ENCODE measurements at places on chromosomes 3 and 15. TPM values are rescaled to one million over a fixed set of nuclear protein-coding genes. Genes with fewer than 3 reads are reported as not detected.

GRCh38 chr3:109440353-109440752 lies 103.0 kb upstream of the DPPA4 start:
- DNase-seq: no peak

DNA sequence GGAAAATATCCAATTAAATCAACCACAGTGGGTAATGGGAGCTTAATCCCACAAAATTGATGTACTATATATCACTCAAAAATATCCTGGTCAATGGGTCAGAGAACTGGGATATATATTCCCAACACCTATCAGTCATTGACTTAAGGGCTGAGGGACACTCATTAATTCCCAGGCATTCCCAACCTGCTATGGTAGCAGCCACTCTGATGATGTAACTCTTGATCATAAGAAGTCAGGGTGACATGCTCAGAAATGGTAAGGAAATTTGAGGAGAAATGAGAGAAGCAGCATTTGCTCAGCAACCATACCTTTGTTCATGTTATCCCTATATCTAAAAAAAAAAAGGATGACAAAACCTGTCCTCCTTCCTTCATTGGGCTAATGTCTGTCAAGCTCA lies 3.1 kb upstream of the PLOD2 start:
- DNase-seq: no peak

The GOLGA8T gene
- polyA plus RNA-seq: not detected

The PARP15 gene
- 0.93 TPM for polyA plus RNA-seq

GRCh38 chr3:108342837-108343486 lies 46.6 kb downstream of the HHLA2 start:
- no peak for DNase-seq

The IMPG2 gene
- 0.70 TPM for polyA plus RNA-seq

The MRAS gene
- 19.3 TPM for polyA plus RNA-seq

The EXD1 gene
- not detected for polyA plus RNA-seq

The CHDH gene
- 4.0 TPM for polyA plus RNA-seq

The GOLGA6L7 gene
- 1.4 TPM for polyA plus RNA-seq

GRCh38 chr15:98676586-98677270 lies 28.4 kb downstream of the IGF1R start:
- no peak for DNase-seq

DNA sequence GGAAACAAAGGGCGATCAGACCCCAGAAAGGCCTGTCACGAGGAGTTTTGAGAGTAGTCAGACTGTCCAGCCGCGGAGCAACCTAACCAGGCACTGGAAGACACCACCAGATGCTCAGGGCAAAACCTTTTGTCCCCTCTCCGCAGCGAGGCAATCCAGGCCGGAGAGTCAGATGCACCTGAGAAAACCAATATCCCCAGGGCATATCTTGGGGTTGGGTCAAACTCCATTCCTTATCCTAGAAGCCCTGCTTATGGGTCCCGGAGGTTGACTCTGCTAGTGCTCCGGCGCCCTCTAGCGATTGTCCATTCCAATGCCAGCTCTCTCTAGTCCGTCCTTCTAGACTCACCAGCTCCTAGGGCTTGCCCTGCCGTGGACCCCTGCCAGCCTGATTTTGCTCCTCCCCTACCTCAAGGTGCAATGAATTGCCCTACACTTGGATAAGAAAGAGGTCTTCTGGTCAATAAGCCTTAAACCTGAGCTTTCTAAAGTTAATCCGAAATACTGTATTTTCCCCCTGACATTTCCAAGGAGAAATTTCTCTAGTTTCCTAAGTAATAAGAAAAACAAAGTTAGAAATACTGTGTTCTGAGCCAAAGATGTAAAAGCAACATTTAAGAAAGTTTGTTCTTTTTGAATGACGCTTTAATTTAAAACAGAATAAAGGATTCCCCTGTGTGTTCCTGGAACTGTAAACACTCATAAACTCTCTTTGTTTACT lies 5.5 kb downstream of the CPNE4 start:
- peak; percentile 89 for DNase-seq

DNA sequence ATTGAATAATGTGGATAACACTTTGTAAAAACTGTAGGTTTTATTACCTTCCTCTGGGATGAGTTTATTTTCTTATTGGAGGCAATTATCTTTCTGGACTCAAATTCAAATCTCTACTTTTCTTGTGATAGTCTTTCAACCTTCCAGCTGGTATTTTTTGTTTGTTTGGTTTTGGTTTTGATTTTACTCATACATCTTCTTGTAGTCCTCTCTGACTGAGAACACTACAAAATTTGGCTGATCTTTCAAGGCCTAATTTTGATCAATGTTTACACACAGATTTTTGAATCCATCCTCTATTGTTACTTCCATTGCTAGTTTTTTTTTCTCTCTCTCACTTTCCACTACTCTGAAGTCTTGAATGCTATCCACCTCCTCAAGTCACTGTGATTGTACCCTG lies 303.8 kb upstream of the NECTIN3 start:
- no peak for DNase-seq

GRCh38 chr3:127887321-127887720 lies 27.7 kb upstream of the KBTBD12 start:
- no peak for DNase-seq

The CLDN16 gene
- 0.04 TPM for polyA plus RNA-seq

DNA sequence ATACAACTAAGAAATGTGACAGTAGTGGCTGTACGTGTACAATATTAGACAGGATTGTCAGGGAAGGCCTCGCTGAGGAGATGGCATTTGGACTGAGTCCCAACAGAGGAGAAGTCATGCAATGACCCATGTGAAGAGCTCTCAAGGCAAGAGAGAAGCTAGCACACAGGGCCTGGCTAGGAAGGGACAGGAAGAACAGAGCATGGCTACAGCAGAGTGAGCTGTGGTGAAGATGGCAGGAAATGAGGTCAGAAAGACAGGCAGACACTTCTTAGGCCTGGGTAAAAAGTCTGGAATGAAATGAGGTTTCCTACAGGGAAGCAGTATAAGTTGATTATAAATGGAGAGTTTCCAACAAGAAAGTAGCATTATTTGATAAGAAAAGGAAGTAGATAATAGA lies 33.2 kb upstream of the LEKR1 start:
- no peak for DNase-seq
